ENCODE measurements at places on chromosomes 12 and 14.

- peak; percentile 46 for DNase-seq
Observed at GRCh38 chr12:105279460-105280056, 43.6 kb upstream of the APPL2 start.

DNA sequence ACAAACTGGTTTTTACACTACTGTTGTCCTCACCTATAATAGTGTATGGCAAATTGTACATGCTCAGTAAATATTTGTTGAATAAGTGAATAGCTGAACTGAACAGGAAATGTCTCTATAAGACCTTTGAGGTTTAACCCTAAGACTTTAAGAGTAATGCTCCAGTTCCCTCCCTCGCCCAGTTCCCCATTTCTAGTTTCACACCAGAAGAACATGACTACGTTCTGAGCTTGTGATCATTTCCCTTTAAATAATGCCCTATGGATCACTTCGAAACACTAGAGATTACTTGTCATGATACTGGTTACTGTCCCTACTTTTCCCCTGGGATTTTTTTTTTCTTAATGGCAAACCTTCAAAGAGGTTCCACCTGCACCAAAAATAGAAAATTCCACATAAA lies 69.3 kb downstream of the PRKD1 start:
- no peak for DNase-seq

DNA sequence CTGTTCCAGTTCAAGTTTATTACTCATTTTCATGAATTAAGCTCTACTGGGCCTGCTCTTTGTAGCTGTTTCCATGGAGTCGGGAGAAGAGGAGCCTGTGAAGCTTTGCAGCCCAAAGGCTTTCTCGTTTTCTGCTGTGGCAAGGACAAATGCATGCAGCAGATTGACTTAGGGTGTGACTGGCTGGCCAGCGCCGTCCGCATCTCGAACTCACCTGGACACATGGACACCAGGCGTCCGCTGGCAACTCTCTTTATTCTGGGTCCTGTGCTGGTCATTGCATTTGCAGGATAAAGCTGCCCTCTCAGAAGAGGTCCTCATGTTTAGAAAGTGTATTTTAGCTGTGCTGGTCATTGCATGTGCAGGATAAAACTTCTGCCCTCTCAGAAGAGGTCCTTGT lies 350.4 kb downstream of the TMEM121 start:
- DNase-seq, result no peak

- DNase-seq, result no peak
Observed at GRCh38 chr12:26704684-26705460, 128.1 kb downstream of the ITPR2 start.
